ENCODE measurements at places on chromosomes 11 and 22.

DNA sequence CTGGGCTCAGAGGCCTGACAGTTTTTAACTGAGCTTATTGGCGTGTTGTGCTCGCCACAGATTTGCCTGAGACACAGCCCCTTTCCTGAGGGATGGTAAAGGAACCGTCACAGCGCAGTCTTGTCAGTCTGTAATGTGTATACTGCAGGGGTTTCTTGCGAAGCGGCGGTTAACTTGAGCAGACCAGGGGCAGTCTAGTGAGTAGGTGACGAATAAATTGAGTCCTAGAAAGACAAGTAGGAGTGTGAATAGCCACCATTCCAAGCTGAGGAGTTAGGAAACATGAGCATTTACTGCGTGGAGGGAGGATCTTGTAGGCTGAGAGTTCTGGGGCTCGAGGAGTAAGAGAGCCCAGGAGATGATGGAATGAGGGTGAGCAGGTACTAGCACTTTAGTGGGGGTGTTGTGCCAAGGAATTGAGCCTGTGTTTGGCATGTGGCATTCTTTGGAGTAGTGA lies 1.4 kb downstream of the MED15 start:
- no peak for DNase-seq

DNA sequence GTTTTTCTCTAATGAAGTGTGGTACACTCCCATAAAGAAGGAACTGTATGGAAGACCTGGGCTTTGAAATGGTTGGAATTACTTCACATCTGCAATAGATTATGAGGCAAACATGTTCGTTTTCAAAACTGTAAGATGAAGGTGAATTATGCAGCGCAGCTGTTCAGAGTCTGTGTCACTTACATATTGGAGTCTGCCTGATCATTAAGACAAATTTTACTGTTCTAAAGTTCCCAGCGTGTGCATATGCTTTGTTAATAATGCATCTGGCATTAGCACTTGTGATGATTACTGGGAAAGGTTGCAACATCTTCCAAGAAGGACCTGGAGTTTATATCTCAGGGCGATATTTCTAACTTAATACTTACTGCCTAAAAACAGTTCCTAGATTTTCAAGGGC lies 255.2 kb upstream of the ZC3H12C start:
- DNase-seq = no peak

DNA sequence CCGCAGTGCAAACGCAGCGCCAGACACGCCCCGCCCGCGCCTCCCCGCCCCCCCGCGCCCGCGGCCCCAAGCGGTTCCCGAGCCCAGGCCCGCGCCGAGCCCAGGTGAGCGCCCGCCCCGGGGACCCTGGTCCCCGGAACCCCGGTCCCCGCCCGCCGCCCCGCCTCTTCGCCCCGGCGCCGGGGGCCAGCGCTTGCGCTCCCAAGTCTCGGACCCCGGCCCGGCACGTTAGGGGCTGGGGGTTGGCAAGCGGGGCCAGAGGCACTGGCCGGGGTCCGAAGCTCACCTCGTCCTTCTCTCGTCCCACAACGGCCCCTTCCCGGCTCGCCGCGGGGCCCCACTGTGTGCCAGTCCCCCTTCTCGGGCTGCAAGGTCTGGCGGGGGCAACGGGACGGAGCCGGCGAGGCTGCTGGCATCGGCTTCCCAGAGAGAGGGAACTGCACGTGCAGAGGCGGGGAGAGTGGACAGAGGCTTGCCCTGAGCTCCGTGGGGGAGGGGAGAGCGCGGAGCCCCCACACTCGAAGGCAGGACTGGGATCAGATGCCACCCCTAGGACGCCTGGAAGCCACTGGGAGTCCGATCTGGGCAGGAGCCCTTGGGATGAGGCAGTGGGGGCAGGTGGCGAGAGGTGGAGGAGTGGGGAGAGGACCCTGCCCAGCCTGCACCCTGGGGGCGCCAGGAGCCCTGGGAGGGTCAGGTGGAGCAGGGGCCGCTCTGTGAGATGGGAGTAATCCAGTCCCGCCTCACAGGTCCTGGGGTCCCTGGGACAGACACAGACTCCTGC lies 1.8 kb upstream of the AIFM3 start:
- DNase-seq = no peak

GRCh38 chr22:46055181-46055875 lies 78.4 kb upstream of the WNT7B start:
- no peak for DNase-seq

- DNase-seq = no peak
These were observed 25.4 kb upstream of the MYH9 start for GRCh38 chr22:36413022-36413775.

DNA sequence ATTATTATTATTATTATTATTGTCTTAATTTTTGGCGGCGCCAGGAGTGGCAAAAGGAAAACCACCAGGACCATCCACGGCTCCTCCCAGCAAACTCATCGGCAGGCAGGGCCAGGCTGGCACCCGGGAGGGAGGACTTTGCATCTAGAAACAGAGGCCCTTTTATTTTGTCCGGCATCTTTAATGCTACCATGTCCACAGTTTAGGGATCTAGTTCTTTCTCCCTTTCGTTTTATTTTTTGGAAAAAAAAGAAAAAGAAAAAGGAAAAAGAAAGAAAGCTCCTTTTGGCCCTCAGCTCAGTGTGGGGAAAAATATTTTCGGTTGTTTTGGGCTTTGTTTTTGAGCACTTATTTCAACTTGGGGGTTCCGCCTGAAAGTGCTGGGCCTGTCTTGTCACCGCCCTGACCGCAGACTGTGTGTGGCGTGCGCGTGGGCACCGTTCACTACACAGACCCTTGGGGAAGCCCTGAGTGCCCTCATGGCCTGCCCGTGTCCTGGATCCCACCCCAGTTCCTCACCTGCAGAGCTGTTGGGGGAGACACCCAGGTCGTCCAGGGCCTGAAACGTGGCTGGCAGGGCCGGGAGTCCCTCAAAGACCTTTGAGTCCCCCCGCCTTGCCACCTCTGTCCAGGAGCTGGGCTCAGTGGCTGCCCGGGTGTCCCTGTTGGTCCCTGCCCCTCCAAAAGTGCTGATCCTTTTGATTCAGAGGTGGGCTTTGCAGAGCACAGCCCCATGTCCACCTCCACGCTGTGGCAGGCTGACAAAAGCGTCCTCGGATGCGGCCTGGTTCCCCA lies 69.1 kb upstream of the PPARA start:
- no peak for DNase-seq

- no peak for DNase-seq
These were observed 1284.0 kb downstream of the FAM181B start for GRCh38 chr11:81449588-81450156.

DNA sequence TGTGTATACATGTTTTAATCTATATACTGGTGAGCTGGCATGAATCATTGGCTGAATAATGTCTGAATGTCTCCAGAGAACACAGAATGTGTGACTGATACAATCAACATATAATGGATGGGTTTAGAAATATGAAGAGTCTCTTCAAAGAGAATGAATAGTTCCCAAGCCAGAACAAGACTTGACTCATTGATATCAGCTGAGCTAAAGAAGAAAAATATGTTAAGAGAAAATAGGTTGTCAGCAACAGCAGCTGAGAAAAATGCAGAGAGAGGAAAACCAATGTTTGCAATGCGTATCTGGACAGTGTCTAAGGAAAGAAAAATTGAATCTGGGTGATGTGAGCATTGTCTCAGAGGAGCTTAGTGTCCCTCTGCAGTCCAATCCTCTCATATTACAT lies 1281.8 kb upstream of the TENM4 start:
- DNase-seq = no peak

DNA sequence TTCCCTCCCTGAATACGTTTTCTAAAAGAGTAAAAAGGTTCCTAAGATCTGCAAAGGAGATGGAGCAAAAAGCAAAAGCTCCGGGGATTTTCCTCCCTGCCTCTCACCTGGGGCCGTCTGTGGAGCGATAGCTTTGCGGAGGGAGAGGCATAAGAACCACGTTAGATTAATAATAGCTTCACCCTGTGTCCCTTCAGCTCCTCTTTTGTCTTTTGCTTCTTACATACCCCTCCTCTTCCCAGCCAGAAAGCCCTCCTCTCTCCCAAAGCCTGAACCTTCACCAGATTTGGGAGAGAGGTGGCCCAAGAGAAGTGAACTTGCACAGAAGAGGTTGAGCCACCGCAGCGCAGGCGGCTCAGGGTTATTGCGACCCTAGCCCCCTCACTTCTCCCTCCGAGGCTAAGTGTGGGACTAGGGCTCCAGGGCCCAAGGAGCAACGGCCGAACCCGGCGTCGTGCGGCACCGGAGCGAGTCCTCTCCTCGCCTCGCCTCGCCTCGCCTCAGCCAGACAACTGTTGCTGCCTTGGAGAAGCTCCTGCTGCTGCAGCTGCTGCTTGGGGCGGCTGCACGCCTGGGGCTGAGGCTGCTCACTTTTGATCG lies 97.6 kb upstream of the HSD17B12 start:
- DNase-seq = no peak

DNA sequence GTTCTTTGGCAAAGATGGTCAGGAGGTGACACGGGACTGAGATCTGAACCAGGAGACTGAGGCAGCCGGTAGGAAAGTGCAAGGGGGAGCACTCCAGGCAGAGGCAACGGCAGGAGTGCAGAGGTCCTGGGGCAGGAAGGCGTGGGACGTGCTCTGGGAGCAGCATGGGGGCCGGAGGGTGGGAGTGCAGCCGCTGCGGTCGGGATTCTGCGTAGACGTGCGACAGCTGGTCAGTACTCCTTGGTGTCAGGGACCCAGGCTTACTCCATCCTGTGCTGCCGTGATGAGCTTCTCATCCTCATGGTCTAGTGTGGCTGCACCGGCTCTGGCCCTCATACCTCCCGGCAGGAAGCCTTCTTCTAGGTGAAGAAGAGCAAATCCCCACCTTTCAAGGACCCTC lies 16.9 kb upstream of the TRMU start:
- DNase-seq = no peak

GRCh38 chr11:76230392-76230791 lies 24.1 kb upstream of the WNT11 start:
- no peak for DNase-seq

GRCh38 chr22:23969071-23969470 lies 2.4 kb downstream of the DDTL start:
- no peak for DNase-seq

DNA sequence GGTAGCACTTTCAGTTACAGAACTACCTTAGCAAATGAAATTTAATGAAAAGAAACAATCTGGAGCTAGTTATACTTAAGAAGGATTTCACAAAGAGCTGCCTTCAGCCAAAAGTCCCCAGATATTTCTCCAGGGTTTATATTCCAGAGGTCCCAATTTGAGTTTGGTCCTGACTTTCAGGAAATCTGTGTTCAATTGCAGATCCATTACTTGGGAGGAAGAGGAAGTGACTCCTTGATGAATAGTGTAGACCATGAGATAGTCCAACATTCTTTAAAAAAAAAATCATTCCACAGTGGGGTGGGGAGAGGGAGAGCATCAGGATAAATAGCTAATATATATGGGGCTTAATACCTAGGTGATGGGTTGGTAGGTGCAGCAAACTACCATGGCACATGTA lies 117.6 kb upstream of the ARHGAP20 start:
- no peak for DNase-seq

- no peak for DNase-seq
These were observed 21.5 kb upstream of the TXNRD2 start for GRCh38 chr22:19962909-19963806.

- DNase-seq = no peak
These were observed 2.9 kb upstream of the WDR74 start for GRCh38 chr11:62842171-62842741.

- DNase-seq = no peak
These were observed 28.1 kb upstream of the ACAT1 start for GRCh38 chr11:108093128-108093904.

DNA sequence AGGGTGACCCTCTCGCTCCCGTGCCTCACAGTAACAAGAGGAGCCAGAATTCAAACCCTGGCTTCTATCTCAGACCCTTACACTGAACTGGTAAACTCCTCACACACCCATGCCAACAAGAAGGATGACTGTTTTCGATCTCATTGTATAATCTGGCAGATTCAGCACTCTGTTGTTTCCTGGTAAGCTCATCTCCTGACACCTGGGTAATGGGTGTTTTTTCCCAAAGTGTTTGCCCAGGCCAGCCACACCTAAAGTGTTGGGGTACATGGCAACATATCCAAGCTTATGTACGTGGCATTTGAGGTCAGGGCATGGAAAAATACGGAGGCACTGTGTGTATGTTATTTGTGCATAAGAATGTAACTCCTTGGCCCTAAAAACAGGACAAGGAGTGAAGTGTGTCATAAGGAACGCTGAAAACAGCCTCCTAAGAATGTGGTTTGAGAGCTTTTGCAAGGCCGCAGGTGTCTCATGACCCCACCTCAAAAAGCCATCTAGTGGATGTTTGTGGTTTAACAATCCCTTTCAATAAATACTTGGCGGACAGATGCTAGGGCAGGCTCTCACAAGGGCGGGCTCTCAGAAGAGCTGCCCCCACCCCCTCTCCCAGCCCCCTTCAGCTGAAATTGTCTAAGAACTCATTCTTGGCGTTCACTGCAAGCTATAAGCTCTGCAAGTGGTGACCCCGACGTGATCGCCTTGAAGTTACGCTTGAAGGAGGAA lies at the start of gene MS4A15:
Gene MS4A15 (plus strand): TSS at position 561 of the 726 bp plus-strand sequence. CDS start 6,867 bp downstream, outside the sequence.
- DNase-seq = no peak

DNA sequence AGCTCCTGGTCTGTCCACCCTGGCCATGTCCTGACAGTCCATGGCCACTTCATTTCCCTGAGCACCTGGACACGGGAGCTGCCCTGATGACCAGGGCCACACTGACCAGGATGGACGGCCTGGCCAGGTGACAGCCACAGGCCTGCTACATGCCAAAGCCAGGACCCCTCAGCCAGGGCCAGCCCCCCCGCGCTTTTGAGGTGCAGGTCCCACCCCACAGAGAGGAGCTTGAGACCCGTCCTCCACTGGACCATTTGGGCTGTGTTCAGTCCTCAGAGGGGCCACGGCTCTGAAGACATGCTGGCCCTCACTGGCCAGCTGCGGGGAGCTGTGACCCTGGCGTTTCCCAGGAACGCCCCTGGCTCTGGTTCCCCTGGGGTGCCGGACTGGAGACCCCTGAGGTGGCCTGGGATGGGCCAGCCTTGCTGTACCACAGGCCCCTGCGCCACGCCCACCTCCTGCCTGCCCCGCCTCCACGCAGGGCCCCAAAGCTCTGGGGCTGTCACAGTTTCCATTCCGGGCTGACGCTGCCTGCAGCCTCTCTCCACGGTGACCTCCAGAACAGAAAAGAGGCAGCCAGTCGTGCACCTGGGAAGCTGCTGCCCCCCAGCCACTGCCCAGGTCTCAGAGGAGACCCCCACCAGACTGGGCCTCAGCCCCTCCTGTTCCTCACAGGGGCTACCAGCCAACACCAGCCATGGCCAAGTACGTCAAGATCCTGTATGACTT lies 18.2 kb downstream of the EPS8L2 start:
- no peak for DNase-seq

GRCh38 chr11:45446998-45447397 lies 160.9 kb upstream of the SYT13 start:
- no peak for DNase-seq

DNA sequence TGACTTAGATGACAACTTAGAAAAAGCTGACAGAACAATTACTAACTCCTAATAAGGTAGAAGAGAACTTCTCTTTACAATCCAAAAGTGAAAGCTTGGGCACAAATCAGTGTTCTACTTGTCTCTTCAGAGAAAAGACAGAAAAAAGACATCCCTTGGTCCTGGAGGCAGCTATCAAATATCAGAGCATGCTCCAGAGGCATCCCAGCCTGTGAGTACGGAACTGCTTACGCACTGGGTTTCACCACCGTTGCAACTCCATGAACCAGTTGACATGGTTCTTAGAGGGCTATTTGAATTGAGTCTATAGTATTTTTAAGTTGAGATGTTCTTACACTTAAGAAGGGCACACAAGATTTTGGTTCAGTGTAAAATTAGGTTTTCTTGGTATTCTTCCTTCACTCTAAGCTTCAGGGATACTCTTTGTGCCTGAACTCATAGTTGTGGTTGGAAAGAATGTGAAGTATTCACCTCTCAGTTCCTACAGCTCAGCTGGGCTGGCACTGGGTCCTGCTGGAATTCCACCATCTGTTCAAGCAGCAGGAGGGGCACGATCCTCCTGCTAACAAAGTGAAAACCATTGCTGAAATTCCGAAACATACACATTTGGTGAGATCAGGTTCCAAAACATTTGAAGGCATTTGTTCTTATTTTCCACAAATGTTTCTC lies 6.3 kb downstream of the AKIP1 start:
- DNase-seq = no peak
